ENCODE measurements at places on chromosomes 2 and 18.

DNA sequence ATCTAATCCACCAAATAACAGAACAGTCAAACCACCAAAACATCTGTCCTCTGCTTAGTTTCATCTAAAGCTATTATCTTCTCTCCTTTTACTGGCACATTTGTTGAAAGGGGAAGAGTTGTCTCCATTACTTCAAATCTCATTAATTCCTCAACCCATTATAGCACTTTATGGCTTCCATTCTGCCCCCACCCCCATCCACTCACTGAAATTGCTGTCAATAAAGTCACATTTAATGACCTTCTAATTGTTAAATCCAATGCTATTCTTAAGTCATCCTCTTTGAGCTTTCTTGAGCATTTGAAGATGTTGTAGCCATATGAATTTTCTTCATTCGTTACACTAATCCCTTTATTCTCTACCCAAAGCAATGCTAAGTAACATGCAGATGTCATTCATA, 5.2 kb downstream of the OXER1 start:
- DNase-seq: no peak

DNA sequence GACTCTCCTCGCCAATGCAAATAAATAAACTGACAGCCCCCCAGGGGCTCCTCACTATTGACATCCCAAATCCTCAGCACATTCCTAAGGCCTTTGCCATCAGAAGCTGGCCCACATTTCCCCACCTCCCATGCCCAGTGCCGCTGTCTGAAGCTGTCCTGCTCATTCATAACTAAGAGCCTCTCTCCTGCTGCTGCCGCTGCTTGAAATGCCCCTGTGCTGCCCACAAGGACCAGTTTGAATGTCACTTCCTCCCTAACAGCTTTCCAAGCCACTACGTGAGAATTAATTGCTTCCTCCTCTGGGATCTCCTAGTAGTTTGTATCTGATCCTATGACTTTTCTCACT, 151.6 kb upstream of the CAPN13 start:
- DNase-seq: no peak

GRCh38 chr2:96967436-96967835, 18.9 kb downstream of the FAM178B start:
- DNase-seq: no peak

DNA sequence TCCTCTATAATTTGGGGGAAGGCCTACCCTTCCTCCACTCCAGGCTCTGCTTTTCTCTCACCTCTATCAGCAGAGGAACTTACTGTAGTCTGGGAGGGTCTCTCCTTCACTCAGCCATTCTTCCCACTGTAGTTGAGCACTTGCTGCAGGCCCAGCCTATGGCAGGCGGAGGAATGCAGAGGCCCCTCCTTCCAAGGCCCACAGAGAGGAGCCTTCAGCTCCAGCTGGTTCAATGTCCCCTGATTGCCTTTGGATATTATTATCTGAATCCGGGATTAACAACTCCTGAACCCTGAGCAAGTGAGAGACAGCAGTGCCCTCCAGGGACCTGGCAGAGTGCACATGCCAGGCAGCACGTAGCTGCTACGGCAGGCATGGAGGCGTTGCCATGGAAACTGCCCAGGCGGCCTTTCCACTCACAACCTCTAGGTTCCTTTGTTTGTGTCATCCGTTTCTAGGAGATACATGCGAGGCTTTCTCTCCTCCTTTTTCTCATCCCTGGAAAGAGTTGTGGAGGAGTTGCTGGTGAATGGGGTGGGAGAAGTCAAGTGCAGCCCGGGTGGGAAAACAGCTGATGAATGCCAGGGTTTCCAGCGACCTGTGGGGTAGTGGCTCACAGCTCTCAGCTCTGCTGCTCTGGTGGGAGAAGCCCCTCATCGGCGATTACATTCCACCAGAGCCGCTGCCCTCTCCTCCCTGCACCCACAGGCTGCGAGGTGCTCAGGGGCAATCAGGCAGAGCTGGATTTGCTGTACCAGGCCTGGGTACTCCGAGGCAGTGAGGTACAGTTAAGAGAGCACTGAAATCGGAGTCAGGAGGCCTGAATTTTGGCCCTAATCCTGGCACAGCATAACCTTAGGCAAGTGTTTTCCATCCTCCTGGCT, 55.3 kb upstream of the HK2 start:
- DNase-seq: no peak

DNA sequence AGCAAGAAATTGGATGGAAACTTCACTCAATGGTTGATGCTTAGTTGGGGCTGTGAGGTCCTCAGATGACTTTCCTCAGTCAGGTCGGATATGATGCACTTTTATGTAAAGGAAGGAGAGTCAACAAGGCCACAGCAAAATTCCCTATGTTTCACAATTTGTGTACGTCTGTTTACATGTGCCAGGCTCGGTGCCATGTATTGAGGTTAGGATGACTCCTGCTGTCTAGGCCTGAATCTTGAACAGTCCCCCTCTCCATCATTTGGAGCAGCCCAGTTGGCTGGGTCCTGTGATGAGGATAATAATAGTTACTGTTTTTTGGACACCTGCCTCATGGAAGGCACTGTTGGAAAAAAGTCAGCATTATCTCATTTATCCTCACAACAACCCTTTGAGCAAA, 43.1 kb downstream of the VSNL1 start:
- no peak for DNase-seq

- DNase-seq: no peak
Observed at GRCh38 chr18:23703057-23703986, 14.1 kb downstream of the LAMA3 start.
